ENCODE measurements at places on chromosomes 5 and 9. TPM values are rescaled to one million over a fixed set of nuclear protein-coding genes. Genes with fewer than 3 reads are reported as not detected.

PARP8 gene
- 201 TPM for total RNA-seq

TMEM232 gene
- 2.7 TPM for total RNA-seq

ITGA1 gene
- 0.84 TPM for total RNA-seq

ORM1 gene
- total RNA-seq: not detected
